ENCODE measurements at places on chromosomes 1 and 21.

DNA sequence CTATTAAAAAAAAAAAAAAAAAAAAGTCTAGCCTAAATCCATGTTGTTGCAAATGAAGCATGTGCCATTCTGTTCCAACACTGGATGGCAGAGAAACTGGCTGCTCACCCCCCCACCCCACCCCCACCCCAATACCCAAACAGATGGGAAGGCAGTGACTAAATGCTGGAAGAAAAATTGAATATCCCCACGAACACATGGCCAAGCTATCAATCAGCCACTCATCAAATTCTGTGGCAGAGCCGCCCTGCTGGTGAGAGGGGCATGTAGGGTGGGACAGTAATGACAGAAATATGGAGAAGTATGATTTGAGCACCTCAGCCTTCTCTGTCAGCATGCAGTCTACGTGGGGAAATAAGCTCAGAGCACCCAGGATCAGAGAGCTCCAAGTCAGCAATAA lies 34.1 kb downstream of the OPTC start:
- no peak for DNase-seq

DNA sequence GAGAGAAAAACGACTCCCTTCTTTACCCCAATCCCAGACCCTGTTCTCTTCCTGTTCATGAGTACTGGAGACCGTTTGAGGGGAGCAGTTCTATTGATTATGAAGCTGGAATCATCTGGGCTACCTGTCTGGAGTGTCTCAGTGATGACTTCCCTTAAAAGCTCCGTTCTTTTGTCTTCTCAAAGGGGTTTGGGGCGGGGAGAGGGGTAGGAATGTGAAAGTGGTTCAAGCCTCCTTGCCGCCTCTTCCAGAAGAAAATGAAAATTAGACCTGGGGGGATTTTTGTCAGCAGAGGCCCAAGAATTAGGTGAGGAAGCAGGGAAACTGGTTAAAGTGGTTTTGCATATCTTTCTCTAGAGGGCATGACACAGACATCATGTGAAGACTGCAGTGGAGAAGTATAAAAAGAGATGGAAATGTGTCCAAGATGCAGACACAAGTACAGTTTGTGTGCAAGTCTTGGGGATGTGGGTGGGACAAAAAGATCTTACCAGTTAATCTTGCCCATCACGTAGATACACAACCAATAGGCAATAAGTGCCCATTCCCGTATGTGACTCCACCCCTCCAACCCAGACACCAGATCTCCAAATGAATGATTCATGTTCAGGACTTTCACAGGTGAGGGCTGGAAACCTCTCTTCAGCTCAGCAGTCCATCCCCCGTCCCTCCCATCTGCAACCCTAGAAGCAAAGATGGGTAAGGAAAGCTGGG lies 470 bp upstream of the MTMR11 start:
- peak; percentile 42 for DNase-seq

DNA sequence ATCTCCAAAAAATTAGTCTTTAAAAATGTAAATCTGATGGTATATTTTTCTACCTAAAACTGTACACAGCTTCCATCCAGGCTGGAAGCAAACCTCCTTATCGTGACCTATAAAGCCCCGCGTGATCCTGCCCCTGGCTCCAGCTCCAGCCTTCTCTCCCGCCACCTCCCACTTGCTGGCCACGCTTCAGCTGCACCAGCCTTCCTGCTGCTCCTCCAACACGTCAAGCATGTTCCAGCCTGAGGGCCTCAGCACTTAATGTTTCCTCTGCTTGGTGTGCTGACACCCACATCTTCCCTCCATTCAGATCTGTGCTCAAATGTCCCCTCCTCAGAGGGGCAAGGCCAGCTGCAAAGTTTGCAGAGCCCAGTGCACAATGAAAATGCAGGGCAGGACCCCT lies 123.5 kb upstream of the MAGI3 start:
- DNase-seq: no peak

- DNase-seq: no peak
Measured at GRCh38 chr1:7712731-7713323, 58.3 kb upstream of the VAMP3 start.

DNA sequence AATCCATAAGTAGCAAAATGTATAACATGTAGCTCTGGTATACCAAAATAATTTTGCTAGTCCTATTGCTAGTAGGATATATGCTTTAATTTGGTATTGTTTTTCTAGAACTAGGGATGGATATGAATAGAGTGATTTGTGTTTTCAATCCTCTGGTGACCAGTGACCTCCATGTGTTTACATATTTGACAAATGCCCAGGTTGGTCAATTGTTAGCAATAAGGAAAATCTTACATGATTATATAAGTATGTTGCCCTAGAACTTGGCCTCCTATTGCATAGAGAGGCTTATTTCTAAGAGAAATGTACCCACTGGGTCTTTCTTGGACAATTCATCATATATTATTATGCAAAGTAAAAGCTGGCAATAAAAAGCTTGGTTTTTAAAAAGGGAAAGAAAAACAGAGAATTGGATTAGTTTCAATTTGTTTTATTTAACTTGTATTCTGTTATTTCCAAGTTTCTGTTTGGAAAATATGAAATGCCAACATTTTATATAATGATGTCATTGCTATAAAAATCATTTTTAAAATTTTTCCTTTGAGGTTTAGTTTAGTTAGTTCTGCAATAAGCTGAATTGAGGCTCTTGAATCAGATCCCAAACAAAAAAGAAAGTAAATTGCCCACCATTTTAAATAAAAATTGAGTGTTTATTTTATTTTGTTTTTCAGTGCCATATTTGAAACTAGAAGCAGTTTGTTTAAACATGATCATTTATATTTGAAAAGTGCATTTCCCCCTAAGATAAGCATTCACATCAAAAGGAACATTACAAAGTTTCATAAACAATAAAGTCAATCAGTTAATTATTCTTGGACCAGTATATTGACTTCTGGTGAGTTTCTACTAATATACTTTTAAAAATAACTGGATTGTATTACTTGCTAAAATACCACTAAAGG lies 210.9 kb downstream of the ZC3H11B start:
- DNase-seq: no peak

- DNase-seq: peak; percentile 73
Measured at GRCh38 chr1:155206891-155207805, 549 bp downstream of the THBS3 start.

DNA sequence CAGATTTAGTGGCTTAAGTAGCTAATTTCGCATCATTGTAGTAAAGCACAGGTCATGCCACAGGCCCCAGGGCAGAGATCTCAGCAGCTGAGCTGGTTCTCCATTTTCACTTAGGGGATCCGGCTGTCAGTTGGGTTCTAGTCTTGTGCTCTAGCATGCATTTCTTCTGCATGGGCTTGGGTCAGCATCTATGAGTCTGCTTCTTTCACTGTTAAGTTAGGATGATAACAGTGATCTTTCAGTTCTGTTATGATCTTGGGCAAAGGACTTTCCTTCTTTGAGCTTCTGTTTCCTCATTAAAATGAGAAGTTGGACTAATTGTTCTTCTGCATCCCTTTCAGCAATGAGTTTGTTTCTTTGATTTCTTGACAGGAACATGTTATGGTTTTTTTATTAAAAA lies 123.6 kb upstream of the DNAH14 start:
- DNase-seq: no peak

- peak; percentile 98 for DNase-seq
Measured at GRCh38 chr1:201495551-201496295, 11.2 kb downstream of the CSRP1 start.

DNA sequence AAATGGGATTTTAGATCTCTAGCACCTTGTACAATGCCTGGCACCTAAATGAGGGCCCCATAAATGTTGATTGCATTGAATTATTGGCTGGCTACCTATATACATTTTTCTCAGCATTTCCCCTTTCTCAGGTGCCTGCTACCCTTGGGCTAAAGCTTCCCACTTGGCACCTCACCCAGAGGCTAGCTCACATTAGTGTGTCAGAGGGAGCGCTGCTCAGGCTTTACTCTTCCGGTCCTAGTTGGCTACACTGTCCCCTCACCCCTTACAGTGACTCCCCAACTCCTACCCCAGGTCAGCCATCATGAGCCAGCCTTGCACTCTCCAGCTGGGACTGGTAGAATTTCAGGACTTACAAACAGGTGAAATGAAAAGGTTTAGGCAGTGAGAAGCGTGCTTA lies 9.5 kb downstream of the TRAF5 start:
- no peak for DNase-seq

- DNase-seq: no peak
Measured at GRCh38 chr1:111778541-111779051, 22.9 kb downstream of the DDX20 start.

DNA sequence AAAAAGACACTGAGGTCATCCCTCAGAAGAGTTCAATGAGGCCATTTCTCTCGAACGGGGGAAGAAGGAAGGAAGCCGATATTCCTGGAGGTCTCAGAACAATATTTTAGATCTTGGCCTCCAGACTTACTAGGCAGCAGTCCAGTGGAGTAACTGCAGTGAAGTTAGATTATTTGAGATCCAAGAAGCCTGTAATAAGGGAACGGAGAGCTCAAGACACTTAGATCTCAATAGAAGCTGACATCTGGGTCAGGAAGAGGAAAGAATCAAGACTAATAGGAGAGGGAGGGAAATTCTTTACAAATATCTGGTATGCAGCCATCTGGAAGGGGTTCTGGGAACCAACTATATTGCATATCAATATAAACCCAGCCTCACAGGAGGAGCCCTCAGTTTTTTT lies 13.6 kb upstream of the ENAH start:
- DNase-seq: no peak

DNA sequence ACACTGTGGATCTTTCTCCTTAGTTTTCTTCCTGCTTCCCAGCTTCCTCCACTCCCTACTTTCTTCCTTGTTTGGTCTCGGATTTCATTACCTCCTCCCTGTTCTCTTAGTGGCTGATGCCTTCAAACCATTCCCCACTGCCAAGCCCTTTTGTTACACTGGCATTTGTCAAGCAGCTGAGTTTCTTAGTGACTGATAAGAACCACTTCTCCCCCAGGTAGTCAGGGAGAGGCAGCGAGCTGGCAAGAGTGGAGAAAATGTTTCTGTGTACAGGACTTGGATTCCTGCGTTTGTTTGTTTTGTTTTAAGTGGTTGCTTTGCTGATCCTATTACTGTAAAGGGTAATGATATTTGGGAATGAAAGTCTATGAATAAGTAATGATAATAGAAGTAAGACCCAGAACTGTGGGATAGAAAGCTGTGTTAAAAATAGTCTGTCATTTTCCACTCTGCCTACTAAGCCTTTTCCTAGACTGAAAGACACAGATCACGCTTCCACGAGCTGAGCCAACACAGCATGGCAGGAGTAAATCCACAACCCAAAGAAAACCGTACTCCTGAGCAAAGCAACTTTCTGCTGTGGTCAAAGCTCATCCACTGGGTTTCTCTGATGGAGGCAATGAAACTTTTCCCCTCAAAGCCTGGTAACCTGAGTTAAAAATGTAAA lies 10.1 kb upstream of the SERTAD4 start:
- DNase-seq: no peak

GRCh38 chr1:166151804-166152203 lies 15.0 kb downstream of the FAM78B start:
- DNase-seq: no peak

DNA sequence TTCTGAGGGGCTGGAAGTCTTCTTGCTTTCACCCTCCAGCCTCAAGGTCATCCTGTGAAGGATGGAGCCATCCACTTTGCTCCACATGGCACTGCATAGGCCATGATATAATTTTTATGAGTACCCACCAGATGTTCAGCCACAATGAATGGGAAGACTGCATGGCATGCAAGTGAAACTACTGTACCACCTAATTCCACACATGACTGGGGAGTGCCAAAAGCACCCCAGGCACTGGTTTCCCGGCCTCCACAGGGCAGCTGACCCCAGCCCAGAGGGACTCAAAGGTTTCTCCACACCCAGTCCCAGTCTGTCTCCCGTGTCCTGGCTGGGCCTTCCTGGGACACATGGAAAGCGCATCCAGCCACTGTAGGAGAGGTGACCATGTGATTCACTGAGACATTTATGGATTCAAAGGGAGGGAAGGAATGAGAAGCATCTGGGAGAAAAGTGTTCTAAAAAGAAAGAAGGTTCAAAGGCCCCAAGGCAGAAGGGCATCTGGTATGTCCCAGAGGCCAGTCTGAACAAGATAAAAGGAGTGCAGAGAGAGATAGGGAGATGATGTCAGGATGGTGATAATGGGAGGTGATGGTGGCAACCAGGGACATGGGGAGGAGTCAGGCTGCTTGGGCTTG lies 12.1 kb downstream of the RHOU start:
- no peak for DNase-seq

GRCh38 chr21:39149882-39150281 lies 33.4 kb downstream of the PSMG1 start:
- DNase-seq: no peak

- DNase-seq: no peak
Measured at GRCh38 chr1:29546496-29546895, 310.2 kb downstream of the PTPRU start.

Data from pons (tissue), 1 donor.